Tracheal epithelial cell (primary cell): ENCODE measurements at places on chromosomes 5 and 9. TPM values are rescaled to one million over a fixed set of nuclear protein-coding genes. Genes with fewer than 3 reads are reported as not detected.

MORN5 gene
- not detected in 2 replicates for total RNA-seq

ABITRAM gene
- 2.2 and 6.4 TPM in 2 replicates for total RNA-seq

GADD45G gene
- total RNA-seq, result 0.64 TPM in 1 of 2 replicates, not detected in the other

PCDHB4 gene
- under 0.01 TPM in 1 of 2 replicates, not detected in the other for total RNA-seq

PAPPA gene
- total RNA-seq, result under 0.01 and 2.9 TPM in 2 replicates

PWWP2A gene
- 16.4 and 21.1 TPM in 2 replicates for total RNA-seq

RNF44 gene
- total RNA-seq, result 5.3 and 5.8 TPM in 2 replicates

NUTM2G gene
- not detected in 2 replicates for total RNA-seq

PCDHB16 gene
- under 0.01 TPM in 1 of 2 replicates, not detected in the other for total RNA-seq

FSTL4 gene
- total RNA-seq, result not detected in 2 replicates

CCL27 gene
- total RNA-seq, result not detected in 2 replicates

SURF1 gene
- 16.6 and 30.9 TPM in 2 replicates for total RNA-seq

NREP gene
- 9.8 and 12.5 TPM in 2 replicates for total RNA-seq
